ENCODE measurements at places on chromosomes 5 and 9. TPM values are rescaled to one million over a fixed set of nuclear protein-coding genes. Genes with fewer than 3 reads are reported as not detected.

DNA sequence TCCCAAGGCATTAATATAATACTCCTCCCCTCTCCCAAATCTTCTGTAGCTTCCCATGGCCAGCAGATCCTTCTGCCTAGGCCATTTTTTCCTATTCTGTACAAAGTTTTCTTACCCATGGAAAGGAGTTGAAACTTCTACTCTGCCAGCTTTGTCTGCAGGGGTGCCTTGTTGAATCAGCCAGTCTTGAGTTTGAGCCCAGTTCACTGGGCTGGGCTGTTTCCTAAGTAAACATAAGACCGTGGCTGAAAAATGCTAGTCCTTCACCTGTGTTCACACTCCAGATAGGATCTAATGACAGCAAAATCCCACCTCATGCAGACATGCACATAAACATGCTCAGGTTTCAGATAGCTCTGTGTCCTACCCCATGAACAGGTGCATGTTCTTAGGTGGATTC, 10.4 kb downstream of the TEX48 start:
- no peaks in the 10 kb centered on the region for H3K4me1 ChIP-seq
- no peaks in the 10 kb centered on the region for H3K36me3 ChIP-seq
- H3K27ac ChIP-seq, result no peak overlapping the region
- DNase-seq, result no peak

DNA sequence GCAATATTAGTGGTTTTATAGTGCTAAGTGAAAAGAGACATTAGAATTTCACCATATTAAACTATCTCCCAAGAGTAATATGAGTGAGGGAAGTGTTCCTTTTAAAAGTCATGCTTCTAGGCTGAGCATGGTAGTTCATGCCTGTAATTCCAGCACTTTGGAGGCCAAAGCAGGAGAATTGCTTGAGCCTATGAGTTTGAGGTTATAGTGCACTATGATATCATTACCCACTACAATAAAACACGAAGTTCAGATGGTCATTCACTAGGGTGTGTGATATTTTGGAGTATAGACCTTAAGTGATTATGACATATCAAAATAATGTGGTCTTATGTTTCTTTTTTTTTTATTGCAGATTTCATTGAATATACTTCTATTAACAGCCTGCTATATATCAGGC, 6.7 kb downstream of the KIF2A start:
- no peaks in the 10 kb centered on the region for H3K27me3 ChIP-seq
- no peak for DNase-seq
- H3K4me3 ChIP-seq, result no peak overlapping the region
- H3K4me1 ChIP-seq, result peaks cover 7% of the 10 kb centered on the region

- H3K4me1 ChIP-seq, result no peaks in the 10 kb centered on the region
- no peak overlapping the region for H3K27ac ChIP-seq
- H3K36me3 ChIP-seq, result no peaks in the 10 kb centered on the region
Measured at GRCh38 chr5:72922422-72922821, 33.4 kb upstream of the FCHO2 start.

DNA sequence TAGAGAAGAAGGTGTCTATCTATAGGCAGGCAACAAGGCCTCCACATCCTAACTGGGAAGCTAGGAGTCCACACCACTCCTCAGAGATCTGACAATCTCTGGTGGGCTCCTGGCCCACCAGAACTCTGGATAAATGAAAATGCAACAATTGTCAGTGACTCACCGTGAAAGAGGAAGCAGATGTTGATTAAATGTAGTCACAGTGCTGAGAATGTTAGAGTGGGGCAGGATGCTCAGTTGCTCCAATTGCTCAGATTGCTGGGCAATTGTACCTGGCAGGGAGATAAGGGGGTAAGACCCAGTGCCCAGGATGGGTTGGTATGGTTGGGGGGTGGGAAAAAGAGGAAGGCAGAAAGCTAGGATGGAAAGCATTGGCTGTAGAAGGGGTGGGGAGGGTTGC, 4.3 kb downstream of the CCL19 start:
- no peaks in the 10 kb centered on the region for H3K36me3 ChIP-seq
- no peak overlapping the region for H3K27ac ChIP-seq
- H3K4me3 ChIP-seq, result no peak overlapping the region

DNA sequence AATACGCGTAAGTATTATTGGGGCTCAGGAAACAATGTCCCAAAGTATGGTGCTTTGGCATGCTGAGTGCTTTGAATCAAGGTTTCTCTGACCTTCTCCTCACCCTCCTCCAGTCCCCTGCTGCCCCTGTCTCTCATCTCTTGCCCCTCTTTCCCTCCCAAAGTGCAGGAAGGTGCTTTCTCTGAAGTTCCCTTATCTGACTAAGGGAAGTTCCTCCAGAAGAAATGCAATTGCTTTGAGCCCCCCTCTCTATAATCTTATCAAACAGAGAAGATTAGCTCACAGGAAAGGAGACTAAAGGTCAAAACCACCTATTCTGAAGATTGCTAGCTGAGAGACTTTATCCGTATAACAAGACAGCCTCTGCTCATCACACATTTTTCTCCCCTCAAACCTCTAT, 288.1 kb downstream of the ARL15 start:
- no peaks in the 10 kb centered on the region for H3K4me1 ChIP-seq
- H3K27ac ChIP-seq, result no peak overlapping the region
- H3K27me3 ChIP-seq, result no peaks in the 10 kb centered on the region

DNA sequence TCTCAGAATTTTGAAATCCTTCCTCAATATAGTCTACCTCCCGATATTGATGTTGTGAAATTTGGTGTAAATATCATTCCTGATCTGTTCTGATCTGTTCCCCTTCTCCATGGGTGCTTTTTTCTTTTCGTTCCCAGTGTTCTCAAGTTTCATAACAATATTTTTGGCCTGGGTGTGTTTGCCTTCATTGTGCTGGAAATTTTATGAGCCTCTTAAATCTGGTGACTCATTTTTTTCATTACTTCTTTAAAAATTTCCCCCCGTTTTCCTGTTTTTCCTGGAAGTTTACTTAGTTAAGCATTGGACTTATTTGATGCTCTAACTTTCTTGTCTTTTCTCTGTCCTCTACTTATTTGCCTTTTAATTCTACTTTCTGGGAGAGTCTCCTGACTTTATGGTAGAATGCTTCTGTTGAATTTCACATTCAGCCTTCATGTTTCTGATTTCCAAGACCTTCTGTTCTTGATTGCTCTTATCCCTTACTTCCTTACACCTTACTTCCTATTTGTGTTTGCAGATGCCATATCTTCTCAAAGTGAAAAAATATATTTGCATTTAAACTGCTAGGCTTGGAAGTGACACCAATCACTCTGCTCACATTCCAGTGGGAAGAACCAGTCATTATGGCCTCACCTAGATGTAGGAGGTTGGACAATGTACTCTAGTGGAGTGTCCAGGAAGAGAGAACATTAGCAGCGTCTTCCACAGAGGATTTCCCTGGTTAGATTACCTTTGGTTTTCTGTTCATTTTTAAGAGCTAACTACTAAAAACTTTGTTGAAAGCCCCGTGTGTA, 441.9 kb downstream of the ARHGEF28 start:
- no peak overlapping the region for H3K4me3 ChIP-seq
- H3K36me3 ChIP-seq, result no peaks in the 10 kb centered on the region
- no peak for DNase-seq
- no peaks in the 10 kb centered on the region for H3K27me3 ChIP-seq

GRCh38 chr5:28807195-28807729, 1768.9 kb upstream of the CDH9 start:
- DNase-seq, result no peak
- H3K27ac ChIP-seq, result no peak overlapping the region
- no peaks in the 10 kb centered on the region for H3K27me3 ChIP-seq
- no peak overlapping the region for H3K4me3 ChIP-seq

DNA sequence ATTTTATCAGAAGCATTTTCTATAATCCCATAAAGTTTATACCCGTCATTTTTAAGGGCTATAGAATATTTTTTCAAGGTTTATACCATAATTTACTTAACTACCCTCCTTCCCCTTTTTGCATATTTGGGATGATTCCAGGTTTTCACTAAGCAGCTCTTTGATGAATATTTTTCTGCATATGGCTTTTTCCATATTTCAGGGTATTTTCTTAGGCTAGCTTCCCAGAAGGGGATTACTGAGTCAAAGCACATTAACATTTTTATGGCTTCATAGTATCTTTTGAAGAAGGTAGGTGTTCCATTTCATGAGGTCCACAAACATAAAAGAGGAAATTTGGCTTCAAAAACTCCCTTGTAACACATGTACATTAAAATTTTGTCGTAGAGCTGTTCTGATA, 14.6 kb upstream of the COL15A1 start:
- no peaks in the 10 kb centered on the region for H3K4me1 ChIP-seq
- DNase-seq, result no peak
- H3K36me3 ChIP-seq, result no peaks in the 10 kb centered on the region

GRCh38 chr5:65774346-65774745, 52.3 kb downstream of the NLN start:
- no peaks in the 10 kb centered on the region for H3K27me3 ChIP-seq
- no peak for DNase-seq
- peaks cover 2% of the 10 kb centered on the region for H3K4me1 ChIP-seq
- H3K27ac ChIP-seq, result no peak overlapping the region

DNA sequence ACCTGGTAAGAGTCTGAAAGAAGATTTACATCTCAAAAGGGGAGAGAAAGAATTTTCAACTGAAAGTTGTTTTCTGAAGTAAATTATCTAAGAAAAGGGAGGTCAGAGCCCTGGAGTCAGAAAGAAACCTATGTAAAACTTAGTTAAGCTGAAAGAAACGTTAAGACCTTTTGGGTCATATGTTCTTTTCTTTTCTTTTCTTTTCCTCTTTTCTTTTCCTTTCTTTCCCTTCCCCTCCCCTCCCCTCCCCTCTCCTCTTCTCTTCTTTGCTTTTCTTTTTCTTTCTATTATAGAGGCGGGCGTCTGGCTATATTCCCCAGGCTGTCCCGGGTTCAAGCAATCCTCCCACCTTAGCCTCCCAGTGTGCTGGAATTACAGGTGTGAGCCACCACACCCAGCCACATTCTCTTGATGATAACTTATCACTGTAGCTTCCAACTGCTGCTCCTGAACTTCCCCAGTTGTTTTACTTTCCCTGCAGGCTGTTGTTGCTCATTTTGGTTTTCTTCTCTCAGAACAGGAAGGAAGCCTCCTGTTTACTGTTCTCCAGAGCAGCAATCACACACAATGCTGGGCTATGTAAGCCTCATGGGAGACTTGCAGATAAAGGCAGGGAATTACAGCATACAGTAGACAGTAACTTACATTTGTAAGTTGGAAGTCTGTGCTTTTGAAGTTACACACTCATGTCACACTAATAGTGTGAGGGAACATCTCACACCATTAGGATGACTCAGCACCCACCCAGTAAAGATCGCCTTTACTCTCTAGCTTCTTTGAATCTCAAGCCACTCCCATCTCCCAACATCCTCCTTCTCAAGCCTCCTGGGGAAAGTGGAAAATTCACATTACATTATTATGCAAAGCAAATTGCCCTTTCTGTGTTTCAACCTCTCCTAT, 2216.6 kb upstream of the WWC1 start:
- H3K27ac ChIP-seq, result no peak overlapping the region
- no peaks in the 10 kb centered on the region for H3K36me3 ChIP-seq
- no peaks in the 10 kb centered on the region for H3K27me3 ChIP-seq
- DNase-seq, result no peak
- no peaks in the 10 kb centered on the region for H3K4me1 ChIP-seq
- H3K4me3 ChIP-seq, result no peak overlapping the region

DNA sequence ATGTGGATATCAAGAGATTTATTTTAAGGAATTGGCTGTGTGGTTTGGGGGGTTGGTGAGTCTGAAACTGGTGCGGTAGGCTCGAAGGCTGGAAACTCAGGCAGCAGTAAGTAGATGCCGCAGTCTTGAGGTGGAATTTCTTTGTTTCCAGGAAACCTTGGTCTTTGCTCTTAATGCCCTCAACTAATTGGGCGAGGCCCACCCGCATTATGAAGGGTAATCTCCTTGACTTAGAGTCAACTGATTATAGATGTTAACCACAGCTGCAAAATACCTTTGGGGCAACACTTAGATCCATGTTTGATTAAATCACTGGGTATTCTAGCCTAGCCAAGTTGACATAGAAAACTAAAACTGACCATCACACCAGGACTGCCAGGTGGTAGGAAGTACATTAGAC, 83.8 kb downstream of the ANKRD33B start:
- H3K27ac ChIP-seq, result no peak overlapping the region
- no peak overlapping the region for H3K4me3 ChIP-seq
- DNase-seq, result no peak
- H3K4me1 ChIP-seq, result no peaks in the 10 kb centered on the region
- no peaks in the 10 kb centered on the region for H3K27me3 ChIP-seq

DNA sequence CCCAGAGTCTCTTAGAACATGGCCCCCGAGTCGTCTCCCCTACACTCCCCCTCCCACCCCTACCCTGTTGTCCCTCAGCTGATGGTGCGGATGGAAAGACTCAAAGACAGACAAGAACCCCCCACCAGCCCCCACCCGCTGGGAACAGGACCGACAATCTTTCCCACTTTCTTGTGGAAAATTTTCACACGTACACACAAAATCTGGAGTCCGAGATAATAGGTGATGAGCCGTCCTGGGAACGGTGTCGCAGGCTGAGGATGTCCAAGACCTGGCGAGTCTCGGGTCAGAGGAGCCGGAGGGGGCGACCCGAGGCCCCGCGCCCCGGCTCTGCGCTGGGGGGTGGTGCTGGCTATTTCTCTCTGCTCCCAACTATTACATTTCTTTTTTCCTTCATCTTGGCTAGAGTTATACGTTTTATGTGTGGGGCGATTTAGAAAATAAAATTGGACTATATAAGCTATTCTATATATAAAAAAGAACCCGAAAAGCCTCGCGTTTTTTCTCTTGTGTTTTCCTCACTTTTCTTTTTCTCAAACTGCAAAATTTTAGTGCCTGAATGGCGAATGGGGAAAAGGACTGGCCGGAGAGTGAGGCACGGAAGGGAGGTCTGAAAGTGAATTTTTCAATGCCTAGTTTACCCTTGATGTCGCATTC, 188.8 kb downstream of the MEF2C start:
- H3K4me1 ChIP-seq, result no peaks in the 10 kb centered on the region
- no peaks in the 10 kb centered on the region for H3K27me3 ChIP-seq
- no peaks in the 10 kb centered on the region for H3K36me3 ChIP-seq

DNA sequence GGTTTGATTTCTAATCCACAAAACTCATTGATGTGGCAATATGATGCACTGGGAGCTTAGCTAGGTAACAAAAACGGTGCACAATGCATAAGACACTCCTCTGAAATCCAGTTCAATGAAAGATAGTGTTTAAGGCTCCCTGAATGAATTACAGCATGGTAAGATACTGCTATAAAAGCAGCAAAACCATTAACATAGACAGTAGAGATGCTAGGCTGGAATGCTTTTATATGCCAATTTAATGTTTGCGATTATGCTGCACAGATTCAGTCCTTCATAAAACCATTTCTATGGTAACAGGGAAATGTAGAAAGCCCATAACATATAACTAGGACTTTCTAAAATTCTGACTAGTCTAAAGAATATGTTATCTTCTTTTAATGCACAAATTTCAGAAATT, 180.8 kb upstream of the NUDT12 start:
- H3K4me1 ChIP-seq, result no peaks in the 10 kb centered on the region
- no peaks in the 10 kb centered on the region for H3K36me3 ChIP-seq
- no peaks in the 10 kb centered on the region for H3K27me3 ChIP-seq
- no peak for DNase-seq

- H3K27me3 ChIP-seq, result no peaks in the 10 kb centered on the region
- no peak for DNase-seq
- no peak overlapping the region for H3K4me3 ChIP-seq
- H3K36me3 ChIP-seq, result no peaks in the 10 kb centered on the region
- H3K27ac ChIP-seq, result no peak overlapping the region
Measured at GRCh38 chr5:14225173-14225834, 82.2 kb downstream of the TRIO start.

GPR151 gene
- not detected for total RNA-seq

TAF11L10 gene
- not detected for total RNA-seq

WDR38 gene
- not detected for total RNA-seq

SLC45A2 gene
- total RNA-seq, result 0.36 TPM
